ENCODE measurements at places on chromosomes 1 and 21.

DNA sequence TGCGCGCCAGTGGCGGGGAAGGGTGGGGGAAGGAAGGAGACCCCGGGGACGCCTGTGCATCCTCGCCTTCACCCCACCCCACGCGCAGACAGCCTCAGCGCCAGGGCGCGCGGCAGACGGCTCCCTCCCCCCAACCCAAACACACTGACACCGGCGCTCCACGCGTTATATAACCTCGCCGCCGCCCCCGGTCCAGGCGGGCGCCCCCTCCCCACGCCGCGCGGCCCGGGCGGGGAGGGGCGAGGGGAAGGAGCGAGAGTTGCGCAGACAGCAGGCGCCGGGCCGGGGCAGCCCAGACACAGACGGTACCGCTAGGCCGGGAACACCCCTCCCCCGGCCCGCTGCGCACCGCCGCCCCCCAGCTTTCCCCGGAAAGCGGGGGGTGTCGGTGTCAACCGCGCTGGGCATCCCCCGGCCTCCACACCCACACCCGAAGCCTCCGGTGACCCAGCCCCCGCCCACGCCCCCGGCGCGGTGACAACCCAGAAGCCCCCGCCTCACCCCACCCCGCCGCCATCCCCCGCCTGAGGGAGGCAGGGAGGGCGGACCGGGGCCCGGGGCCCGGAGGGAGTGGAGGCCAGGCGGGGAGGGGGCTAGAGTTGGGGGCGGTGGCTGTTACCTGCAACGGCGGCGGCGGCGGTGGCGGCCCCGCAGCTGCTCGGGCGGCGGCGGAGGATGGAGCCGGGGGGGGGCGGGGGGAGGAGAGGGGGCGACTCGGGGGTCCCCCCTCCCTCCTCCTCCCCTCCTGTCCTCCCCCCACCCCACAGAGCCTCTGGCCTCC lies 432 bp downstream of the AKT3 start:
- peak; percentile 64 for DNase-seq

- no peak for DNase-seq
These were observed 35.5 kb downstream of the RGS2 start for GRCh38 chr1:192844360-192844759.

GRCh38 chr1:153363641-153364040 lies 6.0 kb downstream of the S100A9 start:
- DNase-seq = no peak

GRCh38 chr1:240193679-240194078 lies 102.0 kb downstream of the FMN2 start:
- no peak for DNase-seq

DNA sequence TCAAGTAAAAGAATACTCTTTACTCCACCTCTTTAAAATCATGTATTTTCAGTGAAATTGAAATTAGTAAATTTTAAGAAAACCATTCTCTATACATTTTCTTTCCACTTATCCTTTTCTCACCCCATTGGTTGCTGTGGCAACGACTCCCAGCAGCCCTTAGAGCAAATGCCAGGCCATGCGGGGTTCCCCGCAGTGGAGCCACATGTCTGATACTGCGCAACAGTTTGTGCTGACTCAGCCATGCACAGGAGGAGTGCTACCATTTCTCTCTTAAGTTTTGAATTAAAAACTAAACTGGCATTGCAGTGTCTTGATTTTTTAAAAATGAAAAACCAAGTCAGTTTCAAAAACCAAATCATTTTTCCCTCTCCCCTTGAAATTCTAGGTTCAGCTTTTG lies 214.1 kb upstream of the L1TD1 start:
- peak; percentile 11 for DNase-seq

DNA sequence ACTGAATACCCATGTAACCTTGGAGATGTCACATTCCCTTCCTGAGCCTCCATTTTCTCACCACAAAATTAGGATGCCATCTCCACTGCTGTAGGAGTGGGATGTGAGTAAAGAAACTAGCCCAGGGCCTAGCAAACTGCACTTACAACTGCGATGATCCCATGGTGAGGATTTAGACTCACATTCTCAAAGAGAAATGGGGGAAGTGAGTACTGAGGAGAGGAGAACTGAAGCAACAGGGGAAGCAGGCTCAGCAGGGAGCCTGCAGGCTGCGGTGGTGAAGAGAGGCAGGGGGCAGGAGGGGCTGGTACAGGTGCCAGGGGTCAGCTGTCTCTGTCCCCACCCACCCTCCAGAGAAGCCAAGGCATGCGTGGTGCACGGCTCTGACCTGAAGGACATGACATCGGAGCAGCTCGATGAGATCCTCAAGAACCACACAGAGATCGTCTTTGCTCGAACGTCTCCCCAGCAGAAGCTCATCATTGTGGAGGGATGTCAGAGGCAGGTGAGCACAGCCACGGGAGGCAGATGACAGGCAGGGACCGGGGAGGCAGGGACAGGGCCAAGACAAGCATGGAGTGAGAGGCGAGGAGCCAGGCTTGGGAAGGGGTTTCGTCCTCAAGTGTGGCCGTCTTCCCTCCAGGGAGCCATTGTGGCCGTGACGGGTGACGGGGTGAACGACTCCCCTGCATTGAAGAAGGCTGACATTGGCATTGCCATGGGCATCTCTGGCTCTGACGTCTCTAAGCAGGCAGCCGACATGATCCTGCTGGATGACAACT lies 16.4 kb upstream of the ATP1A4 start:
- DNase-seq = no peak

GRCh38 chr21:39599191-39599970 lies 13.4 kb upstream of the B3GALT5 start:
- no peak for DNase-seq

DNA sequence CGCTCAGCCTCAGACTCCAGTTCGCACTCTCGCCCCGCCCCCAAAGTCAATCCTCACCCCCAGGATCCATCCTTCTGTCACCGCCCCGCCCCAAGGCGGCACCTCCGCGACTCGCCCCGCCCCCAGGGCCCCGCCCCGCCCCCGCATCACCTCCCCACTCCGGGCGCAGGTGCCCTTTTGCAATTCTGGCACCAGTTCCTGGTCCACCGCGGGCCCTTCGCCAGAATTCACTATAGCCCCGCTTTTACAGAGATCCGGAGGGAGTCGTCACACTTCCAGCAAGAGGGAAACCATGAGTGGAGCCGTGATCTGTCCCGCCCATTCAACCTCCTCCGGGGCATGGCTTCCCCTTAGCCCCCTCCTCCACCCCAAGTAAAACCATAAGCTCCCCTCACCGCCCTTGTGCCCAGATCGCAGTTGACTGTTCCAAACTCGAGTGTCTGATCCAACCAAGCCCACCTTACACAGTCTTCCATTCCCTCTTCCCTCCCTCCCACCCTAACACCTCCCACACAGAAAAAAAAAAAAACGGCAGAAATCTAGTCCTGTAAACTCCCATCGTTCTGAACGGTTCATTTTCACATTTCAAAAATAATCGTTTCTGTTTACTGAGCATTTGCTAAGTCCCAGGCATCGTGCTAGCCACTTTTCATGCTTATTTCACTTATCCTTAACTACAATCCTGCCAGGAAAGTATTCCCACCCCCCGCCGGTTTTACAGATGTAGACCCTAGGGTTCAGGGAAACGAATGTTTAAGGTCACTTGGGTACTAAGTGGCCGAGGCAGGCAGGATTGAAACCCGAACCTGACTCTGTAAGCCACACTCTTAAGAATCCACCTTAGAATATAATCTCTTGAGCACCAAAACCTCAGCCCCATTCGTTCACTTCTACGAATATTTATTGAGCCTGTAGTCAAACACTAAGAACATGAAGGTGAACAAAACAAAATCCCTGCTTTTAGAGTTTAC lies 1.3 kb upstream of the DNAJC16 start:
- no peak for DNase-seq

DNA sequence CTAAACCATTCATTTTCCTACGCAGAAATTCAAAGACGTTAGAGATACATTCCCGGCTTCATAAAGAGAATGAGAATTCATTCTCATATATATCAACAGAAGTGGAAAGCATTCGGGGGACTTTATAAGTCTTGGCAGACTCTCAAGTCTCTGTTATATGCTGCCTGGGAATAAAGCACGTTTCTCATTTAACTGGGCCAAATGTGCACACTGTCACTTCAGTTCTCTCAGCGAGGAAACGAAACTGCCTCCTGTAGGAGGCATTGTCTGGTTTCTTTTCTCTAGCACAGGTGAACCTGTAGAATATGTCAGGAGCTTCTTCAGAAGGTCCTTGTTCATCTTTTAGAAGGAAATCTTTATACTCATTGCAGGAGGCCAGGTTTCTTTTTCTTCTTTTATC lies 367.6 kb downstream of the PTBP2 start:
- DNase-seq = no peak

DNA sequence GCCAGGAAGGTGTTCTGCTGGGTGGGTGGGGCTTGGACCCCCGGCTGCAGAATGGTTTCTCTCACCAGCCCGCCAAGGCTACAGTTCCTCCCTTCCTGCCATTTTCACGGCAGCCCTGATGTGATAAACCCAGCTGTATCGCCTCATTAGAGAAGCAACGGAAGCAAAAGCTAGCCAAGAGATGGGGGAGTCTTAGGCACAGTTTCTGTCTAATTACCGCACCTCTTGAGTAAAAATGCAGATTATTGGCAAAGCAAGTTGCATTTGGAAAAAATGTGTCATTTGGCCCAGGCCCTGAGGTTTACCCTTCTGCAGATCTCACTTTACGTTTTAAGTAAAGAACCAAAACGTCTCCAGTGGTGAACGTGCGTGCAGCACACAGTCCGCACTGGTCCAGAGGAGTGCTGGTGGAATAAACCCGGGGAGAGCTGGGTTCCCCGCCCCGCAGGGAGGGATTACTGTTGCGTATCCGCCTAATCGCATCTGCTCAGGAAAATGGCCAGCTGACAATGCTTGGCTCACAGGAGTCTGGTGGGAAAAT lies 109.9 kb downstream of the GALNT2 start:
- peak; percentile 86 for DNase-seq

- no peak for DNase-seq
These were observed 58.0 kb downstream of the KIAA0319L start for GRCh38 chr1:35499231-35499630.

DNA sequence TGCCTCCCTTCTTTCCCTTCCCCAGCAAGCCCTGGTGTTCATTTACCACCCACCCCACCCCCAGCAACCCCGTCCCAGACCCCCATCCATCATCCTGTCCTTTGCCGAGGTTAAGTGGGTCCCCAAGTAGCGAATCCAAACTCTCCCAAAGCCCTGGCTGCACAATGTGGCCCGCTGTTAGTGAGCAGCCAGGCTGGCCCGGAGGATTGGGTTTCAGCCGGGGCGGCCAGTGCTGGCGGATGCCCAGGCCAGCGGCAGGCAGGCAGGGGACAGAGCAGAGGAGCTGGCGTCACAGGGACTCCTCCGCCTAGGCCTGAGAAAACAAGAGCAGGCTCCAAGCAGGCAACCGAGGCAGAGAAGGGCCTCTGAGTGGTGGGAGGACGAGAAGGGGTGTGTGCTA lies 61.4 kb downstream of the EPHB2 start:
- peak; percentile 77 for DNase-seq

DNA sequence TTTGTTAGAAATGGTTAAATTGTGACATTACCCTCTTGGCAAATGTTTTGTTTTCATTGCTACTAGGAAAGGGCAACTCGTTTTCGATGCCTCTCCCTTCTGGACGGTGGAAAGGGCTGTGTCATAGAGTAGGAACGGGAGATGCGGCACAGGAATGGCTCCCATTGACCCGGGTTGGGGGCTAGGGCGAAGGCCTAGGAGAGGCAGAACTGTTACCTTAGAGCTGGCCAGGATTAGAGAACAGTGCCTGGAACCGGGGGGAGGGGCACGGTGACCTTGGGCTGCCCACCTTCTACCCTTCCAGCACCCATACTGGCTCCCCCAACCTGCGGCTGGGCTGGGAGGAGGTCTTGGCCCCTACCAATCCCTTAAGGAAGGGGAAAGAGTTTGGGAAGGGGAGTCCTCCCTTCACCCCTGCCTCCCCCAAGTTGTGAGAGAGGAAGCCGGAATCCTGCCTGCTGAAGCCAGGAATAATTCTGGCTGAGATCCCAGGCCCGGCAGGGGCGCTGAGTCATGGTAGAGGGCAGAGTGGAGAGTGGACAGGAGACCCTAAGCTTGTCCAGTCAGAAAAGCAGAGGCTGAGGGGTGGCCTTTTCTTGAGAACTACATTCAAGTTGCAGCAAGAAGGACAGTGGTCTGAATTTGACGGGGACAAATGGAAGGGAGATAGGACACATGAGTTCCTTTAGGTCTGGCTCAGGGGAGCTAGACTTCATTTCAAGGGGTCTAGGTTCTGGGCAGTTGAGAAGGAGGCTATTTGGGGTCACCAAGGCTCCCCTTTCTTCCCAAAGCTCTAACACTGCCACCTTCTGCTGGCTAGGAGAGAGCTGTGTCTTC lies 8.2 kb downstream of the LMNA start:
- DNase-seq = peak; percentile 57

- peak; percentile 87 for DNase-seq
These were observed 926 bp upstream of the ATP1B1 start for GRCh38 chr1:169105434-169106094.

GRCh38 chr1:215418876-215419447 lies 148.1 kb upstream of the KCTD3 start:
- DNase-seq = no peak

DNA sequence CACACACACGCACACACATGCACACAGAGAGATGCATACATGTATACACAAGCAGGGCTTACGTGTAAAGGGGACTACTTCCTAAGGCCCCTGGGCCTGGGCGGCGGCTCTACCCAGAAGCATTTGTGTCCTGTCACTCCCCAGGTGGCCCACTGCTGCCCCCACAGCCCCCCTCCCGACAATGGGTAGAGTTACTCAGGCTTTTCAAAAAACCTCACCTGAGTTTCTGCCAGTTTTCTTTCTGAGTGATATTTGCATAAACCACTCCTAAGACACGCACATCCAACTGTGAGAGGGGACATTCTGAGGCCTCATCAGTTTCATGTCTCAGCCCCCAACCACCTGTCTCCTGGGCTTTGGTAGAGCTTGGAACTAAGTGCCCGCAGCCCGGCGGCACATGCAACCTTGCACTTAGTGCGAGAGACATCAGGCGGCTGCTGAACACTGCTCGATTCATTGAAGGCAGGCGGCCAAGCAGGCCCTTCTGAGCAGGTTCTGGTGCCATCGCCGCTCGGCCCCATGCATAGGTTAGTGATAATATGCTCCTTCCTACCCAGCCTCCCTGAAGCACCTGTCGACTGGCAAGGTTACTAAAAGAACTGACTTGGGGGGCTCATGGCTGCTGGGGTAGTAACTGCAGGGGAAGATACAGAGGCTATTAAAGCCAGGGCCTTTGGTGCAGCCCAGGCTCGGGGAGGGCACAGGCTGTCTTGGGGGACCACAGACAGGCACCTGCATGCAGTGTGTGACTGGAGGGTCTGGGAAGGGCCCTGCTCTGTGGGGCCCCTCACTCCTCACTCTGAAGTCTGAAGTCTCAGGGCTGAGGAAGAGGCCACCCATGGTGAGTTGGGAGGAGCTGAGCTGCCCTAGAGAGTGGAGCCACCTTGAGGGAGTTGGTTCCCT lies 364.2 kb upstream of the VAMP3 start:
- DNase-seq = no peak

GRCh38 chr1:215643592-215644321 lies 76.7 kb downstream of the KCTD3 start:
- no peak for DNase-seq

Data from Ammon's horn (tissue), 1 donor.